ENCODE measurements at places on chromosomes 6 and 20. TPM values are rescaled to one million over a fixed set of nuclear protein-coding genes. Genes with fewer than 3 reads are reported as not detected.

The SLC32A1 gene
- not detected for polyA plus RNA-seq

The CRIP3 gene
- 2.6 TPM for polyA plus RNA-seq

The NNAT gene
- 1.2 TPM for polyA plus RNA-seq

The MYL9 gene
- 1,393 TPM for polyA plus RNA-seq

The THBS2 gene
- polyA plus RNA-seq: 8.7 TPM

The SAMD3 gene
- 0.11 TPM for polyA plus RNA-seq

The OTOR gene
- polyA plus RNA-seq: not detected

The PLEKHG1 gene
- polyA plus RNA-seq: 2.2 TPM

The MLN gene
- polyA plus RNA-seq: not detected

The ENPP5 gene
- 9.8 TPM for polyA plus RNA-seq

The ALDH5A1 gene
- polyA plus RNA-seq: 7.7 TPM

The TAAR2 gene
- polyA plus RNA-seq: not detected

The CLPSL1 gene
- polyA plus RNA-seq: not detected

The SPACA1 gene
- not detected for polyA plus RNA-seq

The DEFB113 gene
- not detected for polyA plus RNA-seq

The TBXT gene
- not detected for polyA plus RNA-seq

The GCM1 gene
- not detected for polyA plus RNA-seq

The GJA10 gene
- polyA plus RNA-seq: not detected

The SCGN gene
- 6.0 TPM for polyA plus RNA-seq

The FKBP1C gene
- 0.18 TPM for polyA plus RNA-seq

The SPTLC3 gene
- polyA plus RNA-seq: 4.2 TPM

The TCF21 gene
- polyA plus RNA-seq: 7.9 TPM

The LINC00237 gene
- polyA plus RNA-seq: not detected

The MAP7 gene
- 0.79 TPM for polyA plus RNA-seq

The CYP21A2 gene
- polyA plus RNA-seq: 0.48 TPM

The PROKR2 gene
- polyA plus RNA-seq: not detected

The OARD1 gene
- 27.8 TPM for polyA plus RNA-seq

The PRR18 gene
- polyA plus RNA-seq: 0.02 TPM

The EPHA7 gene
- polyA plus RNA-seq: 6.6 TPM

Measured in right cardiac atrium (tissue), 5 donors.